ENCODE measurements at places on chromosomes 16 and 17. TPM values are rescaled to one million over a fixed set of nuclear protein-coding genes. Genes with fewer than 3 reads are reported as not detected.

- DNase-seq, result no peak
Measured at GRCh38 chr16:30773826-30774225, 11.7 kb downstream of the RNF40 start.

- DNase-seq, result no peak
Measured at GRCh38 chr17:79691931-79692330, 38.8 kb upstream of the ENPP7 start.

GRCh38 chr16:74736531-74737157 lies 36.0 kb upstream of the MLKL start:
- no peak for DNase-seq

DNA sequence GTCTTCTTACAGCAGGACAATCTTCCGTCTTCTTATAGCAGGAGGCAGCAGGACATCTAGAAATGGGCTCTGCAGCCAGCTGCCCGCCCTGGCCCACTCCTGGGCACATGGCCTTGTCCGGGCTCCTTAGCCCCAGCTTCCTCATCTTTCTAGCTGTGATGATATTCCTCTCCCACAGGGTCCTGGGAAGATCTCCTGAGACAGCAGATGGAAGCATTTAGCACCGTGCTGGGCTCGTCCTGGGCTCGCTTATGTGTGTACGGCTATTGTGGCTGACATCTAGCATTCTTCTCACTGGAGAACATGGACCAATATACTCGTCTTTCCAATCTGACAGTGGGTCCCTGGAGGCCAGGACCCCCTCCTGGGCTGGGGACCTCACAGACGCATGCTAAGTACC lies 48.5 kb downstream of the TIMM22 start:
- no peak for DNase-seq

DNA sequence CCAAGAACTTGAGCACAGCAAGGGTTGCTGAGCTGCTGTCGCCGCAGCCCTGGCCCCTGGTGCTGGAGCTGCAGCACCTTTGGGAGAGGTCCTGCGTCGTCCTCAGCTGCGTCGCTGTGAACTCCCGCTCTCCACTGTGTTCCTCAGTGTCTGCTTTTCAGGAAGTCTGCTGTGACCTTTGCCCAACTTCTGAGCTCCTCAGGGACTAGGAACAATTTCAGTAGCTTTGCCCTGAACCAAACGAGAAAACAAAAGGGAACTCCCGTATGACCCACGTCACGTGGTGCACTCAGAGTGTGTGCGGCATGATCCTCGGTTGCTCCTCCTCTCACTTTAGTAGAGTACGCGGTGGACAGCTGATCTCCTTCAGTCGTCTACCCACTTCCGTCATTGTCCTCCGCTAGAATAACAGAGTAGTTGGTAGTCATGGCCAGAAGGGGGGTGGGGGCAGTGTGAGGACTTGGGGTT lies 44.2 kb downstream of the WDR45B start:
- no peak for DNase-seq

DNA sequence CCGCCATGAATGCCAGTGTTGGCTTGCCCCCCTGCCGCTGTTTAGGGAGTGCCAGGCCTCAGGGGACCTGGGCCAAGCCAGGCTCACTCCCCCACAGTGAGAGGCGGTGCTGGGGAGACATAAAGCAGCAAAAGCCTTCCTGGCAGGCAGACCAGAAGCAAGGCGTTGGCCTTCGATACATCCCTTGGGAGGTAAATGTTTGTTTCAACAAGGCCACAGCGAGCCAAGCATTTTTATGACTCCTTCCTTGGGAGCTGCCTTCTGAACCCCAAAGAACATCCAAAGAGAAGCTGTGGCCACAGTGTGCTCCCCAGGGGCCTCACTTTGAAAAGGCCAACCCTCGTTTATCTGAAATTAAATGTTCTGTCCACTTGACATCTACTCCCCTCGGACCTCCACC lies 119.7 kb upstream of the CIBAR2 start:
- DNase-seq, result no peak

GRCh38 chr17:37838276-37838675 lies 85.9 kb upstream of the TBC1D3K start:
- no peak for DNase-seq

DNA sequence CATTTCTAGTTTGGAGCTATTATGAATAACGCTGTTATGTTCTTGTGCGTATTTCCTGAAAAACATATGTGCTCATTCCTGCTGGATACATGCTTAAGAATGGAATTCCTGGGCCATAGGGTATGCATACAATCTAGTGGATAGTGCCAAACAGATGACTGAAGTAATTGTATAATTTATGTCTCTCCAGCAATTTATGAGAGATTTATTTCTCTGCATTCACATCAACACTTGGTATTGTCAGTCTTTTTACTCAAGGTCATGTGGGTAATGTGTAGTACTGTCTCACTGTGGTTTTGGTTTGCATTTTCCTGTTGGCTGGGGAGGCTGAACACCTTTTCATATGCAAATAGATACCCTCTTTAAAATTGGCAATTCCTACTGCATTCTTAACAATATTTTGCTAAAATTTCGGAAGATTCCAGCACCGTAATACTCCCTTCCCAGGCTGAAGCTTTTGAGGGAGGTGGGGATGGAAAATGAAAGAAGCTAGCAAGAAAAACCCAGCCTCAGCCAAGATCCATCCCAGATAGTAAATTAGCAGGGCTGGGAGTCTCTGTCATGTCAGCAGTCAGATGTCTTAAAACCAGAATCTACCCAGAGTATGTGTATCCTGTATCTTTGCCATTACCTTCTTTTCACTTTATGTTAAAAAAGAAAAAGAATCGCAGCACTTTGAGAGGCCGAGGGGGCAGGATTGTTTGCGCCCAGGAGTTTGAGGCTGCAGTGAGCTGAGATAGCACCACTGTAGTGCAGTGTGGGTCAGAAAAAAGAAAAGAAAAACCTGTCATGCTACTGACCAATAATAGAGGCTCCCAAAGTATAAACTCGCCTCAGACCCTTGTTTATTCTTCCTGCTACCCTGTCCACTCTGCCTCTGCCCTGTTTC lies 204.9 kb downstream of the LGALS9B start:
- no peak for DNase-seq

- no peak for DNase-seq
Measured at GRCh38 chr17:49521471-49522356, 26.6 kb downstream of the NGFR start.

DNA sequence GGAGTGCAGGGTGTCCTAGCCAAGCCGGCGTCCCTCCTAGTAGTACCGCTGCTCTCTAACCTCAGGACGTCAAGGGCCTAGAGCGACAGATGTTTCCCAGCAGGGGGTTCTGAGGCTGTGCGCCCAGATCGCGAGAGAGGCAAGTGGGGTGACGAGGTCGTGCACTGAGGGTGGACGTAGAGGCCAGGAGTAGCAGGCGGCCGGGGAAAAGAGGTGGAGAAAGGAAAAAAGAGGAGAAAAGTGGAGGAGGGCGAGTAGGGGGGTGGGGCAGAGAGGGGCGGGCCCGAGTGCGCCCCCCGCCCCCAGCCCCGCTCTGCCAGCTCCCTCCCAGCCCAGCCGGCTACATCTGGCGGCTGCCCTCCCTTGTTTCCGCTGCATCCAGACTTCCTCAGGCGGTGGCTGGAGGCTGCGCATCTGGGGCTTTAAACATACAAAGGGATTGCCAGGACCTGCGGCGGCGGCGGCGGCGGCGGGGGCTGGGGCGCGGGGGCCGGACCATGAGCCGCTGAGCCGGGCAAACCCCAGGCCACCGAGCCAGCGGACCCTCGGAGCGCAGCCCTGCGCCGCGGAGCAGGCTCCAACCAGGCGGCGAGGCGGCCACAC lies at the start of gene MMP2:
Gene MMP2, plus strand, starts transcription at position 372 of the 603 bp plus-strand sequence. CDS start 282 bp downstream, outside the sequence.
- DNase-seq, result peak; percentile 91

DNA sequence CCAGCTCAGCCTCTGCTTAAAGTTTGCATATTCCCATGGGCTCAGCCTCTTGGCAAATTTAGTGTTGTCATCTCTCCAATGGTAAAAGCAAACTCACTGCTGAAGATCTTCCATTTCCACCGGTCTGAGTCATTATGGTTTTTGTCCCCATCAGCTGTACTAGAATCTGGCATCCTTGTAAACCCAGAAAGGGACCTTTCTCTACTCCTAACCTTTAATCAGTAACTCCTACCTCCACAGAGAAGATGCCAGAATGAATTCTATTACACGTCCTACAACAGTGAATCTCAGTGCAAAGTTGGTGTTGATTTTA lies 45.8 kb downstream of the ZNF652 start:
- DNase-seq, result no peak

GRCh38 chr16:47392081-47392480 lies 68.8 kb downstream of the ITFG1 start:
- DNase-seq, result no peak

DNA sequence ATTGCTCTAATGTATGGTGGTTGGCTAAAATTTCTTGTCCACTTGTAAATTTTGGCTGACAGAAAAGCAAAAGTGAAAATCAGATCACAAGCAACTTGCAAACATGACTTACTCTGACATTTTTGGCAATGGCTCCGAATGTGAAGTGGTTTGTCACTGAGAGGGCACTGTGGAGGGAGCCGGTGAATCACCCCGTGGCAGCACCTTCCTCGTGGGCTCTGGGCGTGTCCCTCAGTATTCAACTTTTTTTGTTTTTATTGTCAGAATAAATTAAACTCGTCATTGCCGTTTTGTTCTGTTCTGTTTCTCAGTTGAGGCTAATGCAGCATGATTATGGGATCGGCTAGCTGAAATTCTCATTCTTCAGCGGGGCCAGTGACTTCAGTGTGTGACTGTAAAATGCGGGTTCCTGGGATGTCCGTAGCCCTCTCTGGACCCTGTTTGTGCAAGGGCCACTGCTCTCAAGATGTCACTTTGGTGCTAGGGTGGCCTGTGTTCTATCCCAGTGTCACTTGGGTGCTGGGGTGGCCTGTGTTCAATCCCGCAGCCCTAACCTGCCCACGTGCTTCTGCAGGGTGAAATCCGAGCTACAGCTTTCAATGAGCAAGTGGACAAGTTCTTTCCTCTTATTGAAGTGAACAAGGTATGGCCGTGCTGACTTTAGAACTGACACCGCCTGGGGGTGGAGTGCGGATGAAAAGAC lies 48.8 kb downstream of the RPA1 start:
- no peak for DNase-seq

DNA sequence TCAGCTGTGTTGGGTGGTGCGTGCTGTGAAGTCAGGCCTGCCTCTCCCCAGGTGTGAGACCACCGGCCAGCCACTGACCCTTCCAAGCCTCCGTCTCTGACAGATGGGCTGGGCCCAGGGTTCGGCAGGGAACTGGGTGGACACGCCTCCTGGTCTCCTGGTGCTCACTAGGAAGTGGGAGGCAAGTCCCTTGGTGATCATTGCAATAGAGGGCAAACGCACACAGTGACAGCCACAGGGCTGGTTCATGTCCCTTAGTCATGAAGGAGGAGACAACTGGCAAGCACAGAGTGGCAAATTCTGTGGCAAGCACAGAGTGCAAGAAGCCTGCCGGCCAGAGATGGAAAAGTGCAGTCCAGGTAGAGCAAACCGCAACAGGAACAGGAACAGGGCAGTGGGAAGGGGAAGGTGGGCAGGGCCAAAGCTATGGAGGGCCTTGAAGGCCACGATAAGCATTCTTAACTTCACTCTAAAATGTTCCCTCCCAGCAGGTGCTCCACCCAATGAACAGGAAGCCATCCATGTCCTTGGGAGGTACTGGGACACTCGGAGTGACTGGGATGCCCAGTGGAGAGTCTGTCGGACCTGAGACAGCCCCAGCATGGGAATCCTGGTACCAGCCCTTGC lies 21.9 kb downstream of the USP7 start:
- DNase-seq, result no peak

- DNase-seq, result no peak
Measured at GRCh38 chr17:28071891-28072606, 29.6 kb downstream of the NLK start.

GRCh38 chr16:68131813-68132706 lies 46.9 kb downstream of the NFATC3 start:
- DNase-seq, result no peak

DNA sequence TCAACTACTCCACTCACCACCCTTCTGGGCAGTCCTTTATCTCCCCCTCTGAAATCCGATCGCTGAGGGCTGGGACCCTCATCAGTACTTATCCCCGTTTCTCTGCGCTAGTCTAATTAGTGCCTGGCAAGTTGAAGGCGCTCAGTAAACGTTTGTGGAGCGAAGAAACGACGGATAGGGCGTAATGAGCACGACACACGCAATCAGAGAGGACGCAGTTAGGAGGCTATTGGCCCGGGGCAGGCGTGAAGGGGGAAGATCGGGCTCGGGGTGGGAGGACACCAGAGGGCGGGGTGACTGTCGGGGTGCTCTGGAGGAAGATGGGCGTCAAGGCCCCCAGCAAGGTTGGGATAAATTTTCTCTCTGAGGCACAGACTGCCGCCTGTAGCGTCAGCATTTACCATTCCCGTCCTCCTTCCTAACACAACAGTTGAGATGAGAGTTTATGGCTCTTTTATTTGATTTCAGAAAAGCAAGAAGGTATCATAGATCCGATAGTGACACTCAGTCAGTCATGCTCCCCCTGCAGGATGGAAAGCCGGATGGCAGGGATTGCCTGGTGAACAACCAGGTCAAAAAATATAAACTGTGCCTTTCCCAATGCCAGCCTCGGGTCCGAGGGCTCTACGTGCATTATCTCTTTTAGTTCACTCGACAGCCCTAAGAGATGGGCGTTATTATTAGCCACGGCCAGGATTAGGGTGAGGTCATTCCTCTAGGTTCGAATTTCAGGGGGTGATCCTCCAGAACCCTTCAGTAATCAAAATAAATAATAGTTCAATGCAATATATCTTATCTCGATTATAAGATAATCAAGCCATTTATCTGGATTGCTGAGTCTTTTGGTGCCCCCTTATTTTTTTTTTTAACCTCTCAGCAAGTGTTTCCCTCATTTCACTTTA lies 9.5 kb upstream of the ARL4D start:
- peak; percentile 87 for DNase-seq

- no peak for DNase-seq
Measured at GRCh38 chr17:63434951-63435571, 11.0 kb downstream of the CYB561 start.

- no peak for DNase-seq
Measured at GRCh38 chr16:72877374-72878028, 170.4 kb downstream of the ZFHX3 start.

DNA sequence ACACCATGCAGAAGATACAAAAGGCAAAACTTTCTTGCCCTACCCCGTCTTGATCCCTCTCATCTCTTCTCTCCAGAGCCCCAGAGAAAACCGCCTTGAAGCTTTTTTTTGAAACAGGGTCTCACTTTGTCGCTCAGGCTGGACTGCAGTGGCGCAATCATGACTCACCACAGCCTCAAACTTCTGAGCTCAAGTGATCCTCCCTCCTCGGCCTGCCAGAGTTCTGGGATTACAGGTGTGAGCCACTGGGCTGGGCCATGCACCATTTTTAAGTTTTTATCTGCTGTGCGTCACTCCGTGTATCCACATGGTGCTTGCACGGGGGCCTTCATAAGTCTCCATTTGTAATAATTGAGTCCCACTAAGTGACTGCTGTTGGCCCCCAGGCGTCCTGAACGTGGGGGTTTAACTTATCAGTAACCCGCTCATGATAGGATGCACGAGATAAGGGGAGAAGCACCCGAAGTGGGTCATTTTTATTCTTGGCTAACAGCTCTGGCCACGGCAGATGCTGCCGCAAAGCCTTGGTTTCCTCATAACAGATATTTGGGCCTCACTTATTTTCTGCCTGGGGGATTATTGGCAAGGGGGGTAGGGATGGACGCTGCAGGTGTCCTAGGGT lies 8.6 kb downstream of the DNAH17 start:
- DNase-seq, result no peak

Gene ITGAX
- polyA plus RNA-seq, result not detected

Gene SHBG
- 0.90 TPM for polyA plus RNA-seq

Gene DPEP1
- polyA plus RNA-seq, result 0.38 TPM

Gene UMOD
- polyA plus RNA-seq, result not detected

Gene IGFALS
- polyA plus RNA-seq, result not detected

Gene ITGAL
- polyA plus RNA-seq, result 0.43 TPM

Gene TMEM114
- 0.77 TPM for polyA plus RNA-seq

Gene SPATA32
- polyA plus RNA-seq, result not detected

Gene PHOSPHO1
- 0.71 TPM for polyA plus RNA-seq

Gene WNT9B
- polyA plus RNA-seq, result not detected

Gene ACAP1
- 43.9 TPM for polyA plus RNA-seq

Gene TBC1D3I
- 0.11 TPM for polyA plus RNA-seq

Data from GM23338 (cell line).